Heart left ventricle (tissue), 16 donors: ENCODE measurements at places on chromosomes 1 and 21. TPM values are rescaled to one million over a fixed set of nuclear protein-coding genes. Genes with fewer than 3 reads are reported as not detected.

PHTF1 gene
- total RNA-seq, result 19.7 TPM

WDR64 gene
- not detected for total RNA-seq

TCHH gene
- total RNA-seq, result 0.05 TPM

SLAMF8 gene
- total RNA-seq, result 2.5 TPM

ARHGEF10L gene
- 60.8 TPM for total RNA-seq

SPRR2G gene
- not detected for total RNA-seq

KLHDC9 gene
- total RNA-seq, result 4.6 TPM

- peak; percentile 75 for DNase-seq
Observed at GRCh38 chr1:84781946-84782771, 91.9 kb upstream of the SSX2IP start.

DNA sequence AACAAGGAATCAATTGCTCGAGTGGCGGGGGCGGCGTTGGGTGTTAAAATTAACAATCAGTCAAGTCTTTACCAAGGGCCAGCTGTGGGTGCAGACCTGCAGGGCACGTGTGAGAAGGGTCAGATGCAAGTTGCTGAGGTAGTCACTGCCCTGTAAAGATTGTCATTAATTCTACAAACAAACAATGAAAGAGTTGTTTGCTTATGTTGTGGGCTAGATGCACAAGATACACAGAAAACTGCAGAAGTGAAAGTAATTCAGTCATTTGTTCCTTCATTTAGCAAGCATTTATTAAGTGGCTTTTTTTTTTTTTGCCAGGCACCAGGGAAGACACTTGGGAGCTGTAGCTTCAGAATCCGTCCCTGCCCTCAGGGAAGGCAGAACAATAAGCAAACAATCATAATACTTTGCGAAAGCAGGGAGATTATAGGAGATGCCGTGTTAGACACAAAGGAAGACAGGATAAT, 79.5 kb downstream of the NR5A2 start:
- DNase-seq, result no peak

- DNase-seq, result no peak
Observed at GRCh38 chr1:151887028-151887427, 22.3 kb downstream of the THEM4 start.

GRCh38 chr1:231419738-231420298, 2.3 kb downstream of the EGLN1 start:
- no peak for DNase-seq

GRCh38 chr1:57803586-57803985, 379.7 kb upstream of the DAB1 start:
- DNase-seq, result no peak

DNA sequence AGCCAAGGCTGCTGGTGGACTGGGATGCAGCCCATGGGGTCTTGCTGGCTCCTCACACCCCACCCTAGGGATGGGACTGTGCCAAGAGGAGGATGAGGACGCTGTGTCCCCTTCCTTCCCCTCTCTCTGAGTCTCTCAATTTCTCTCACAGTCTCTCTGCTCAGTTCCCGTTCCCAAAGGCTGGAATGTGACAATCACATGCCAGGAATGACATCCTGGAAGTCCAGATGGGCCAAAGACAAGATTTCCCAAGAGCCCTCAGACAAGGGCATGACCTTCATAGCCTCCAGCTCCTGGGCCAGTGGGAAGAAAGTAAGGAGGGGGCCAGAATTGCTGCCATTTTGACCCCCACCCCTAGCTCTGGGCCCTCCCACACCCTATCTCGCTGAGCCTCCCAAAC, 7.6 kb upstream of the CDCP2 start:
- DNase-seq, result no peak

- no peak for DNase-seq
Observed at GRCh38 chr1:67405473-67406245, 24.5 kb downstream of the SERBP1 start.

- DNase-seq, result no peak
Observed at GRCh38 chr1:1325288-1326074, 879 bp downstream of the CPTP start.

GRCh38 chr1:41354956-41355355, 6.3 kb upstream of the FOXO6 start:
- DNase-seq, result no peak

DNA sequence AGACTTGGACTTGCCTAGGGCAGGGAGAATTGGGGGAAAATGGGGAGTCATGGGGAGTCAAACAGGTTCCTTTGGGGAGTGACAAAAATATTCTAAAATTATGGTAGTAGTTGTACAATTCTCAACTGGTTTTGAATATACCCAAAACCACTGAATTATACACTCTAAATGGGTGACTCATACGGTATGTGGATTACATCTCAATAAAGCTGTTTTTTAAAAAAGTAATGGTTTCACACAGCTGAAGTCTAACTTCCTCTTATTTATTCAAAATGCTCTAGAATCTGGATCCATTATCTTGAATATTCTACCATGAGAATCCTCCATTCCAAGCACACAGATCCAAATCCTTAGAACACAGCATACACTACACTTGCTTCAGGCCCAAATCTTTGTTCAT, 11.1 kb downstream of the EIF4G3 start:
- no peak for DNase-seq

GRCh38 chr1:58059789-58060188, 486.7 kb downstream of the OMA1 start:
- no peak for DNase-seq

DNA sequence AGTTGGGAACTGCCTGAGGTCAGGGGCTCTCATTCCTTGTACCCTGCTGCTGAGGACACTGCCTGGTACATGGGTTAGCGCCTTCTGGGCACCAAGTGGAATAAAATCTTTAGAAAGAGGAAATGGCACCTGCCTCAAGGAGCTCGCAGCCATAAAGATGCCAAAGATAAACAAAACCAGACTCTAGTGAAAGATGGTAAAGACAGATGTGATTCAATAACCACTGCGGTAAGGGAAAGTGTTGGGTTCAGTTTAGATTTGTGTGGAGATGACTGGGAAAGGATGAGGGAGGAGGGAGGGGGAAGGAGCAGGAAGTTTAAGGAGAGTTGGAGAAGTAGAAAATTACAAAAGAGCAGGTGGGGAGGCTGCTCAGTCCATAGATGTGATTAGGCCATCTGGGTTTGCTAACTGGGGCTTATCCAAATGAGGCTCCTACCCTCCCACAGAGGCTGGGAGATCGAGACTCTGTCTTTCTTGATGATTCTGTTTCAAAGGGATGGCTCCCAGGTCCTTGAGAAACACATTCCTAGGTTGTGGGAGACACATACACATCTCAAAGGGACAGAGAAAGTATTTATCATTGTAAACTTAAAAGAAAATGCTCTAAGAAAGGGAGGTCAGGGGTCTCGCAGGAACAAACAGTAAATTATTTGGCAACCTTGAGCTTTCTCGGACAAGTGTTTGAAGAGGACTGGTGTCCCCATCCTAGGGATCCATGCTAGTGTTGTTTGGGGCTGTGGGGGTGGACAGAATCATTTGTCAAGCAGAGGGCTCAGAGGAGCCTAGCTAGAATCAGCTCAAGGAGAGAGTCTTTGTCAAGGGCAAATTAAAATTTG, 65.7 kb upstream of the MORC3 start:
- no peak for DNase-seq

GRCh38 chr21:31351438-31351837, 7.4 kb upstream of the TIAM1 start:
- no peak for DNase-seq

GRCh38 chr1:236685917-236686814, at the start of gene ACTN2:
Gene ACTN2, plus strand, starts transcription at chr1:236686499. Its CDS starts 175 bp downstream, at chr1:236686674.
- peak; percentile 87 for DNase-seq

DNA sequence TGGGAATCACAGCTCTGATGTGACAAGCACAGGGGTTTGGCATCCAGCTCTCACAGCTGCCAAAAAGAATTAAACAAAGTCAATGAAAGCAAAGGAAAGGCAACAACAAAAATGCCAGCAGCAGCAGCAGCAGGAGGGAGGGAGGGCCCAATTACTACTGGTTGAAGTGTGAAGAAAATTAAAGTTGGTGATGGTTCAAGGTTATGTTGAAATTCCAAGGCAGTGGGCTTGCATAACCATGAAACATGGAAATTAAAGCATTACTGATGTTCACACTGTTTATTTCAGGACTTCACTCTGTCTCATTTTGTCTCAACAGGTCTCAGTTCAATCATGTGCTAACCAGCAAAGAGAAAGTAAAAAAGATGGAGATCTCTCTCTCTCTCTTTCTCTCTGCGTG, 220.3 kb upstream of the LYPLAL1 start:
- no peak for DNase-seq

- DNase-seq, result no peak
Observed at GRCh38 chr1:3975903-3976630, 76.0 kb upstream of the C1orf174 start.

DNA sequence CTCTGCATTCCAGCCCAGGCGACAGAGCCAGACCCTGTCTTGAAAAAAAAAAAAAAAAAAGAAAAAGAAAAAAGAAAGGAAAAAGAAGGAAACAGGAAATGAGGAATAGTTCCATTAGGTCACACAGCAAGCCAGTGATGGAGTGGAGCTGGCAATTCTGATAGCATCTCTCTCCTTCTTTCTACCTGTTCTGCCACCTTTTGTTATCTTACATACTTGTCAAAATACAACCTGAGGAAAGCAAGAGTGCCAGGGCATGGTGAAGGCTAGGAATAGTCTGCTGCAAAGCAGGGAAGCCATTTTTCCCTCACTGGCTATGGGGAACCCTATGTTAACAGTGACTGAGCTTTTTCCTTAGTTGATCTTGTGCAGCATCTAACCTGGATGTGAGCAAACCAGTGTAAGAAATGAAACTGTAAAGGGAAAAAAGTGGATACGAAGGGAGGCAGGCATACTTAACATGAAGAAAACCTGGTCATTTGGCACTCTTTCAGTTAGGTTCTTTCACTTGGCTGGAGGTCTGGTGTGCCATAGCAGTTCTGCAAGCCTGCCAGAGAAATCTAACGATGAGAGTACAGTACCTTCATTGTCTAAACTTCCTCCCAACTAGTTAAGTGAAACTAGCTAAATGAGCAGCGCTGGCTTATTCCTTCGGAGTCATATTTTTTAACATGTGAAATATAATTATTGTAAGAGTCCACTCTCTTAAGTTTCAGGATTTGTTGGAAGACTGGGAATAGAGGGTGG, 17.9 kb upstream of the THEM5 start:
- DNase-seq, result no peak

GRCh38 chr1:31977385-31978131, 36.1 kb upstream of the KHDRBS1 start:
- no peak for DNase-seq
